T-helper 2 cell (primary cell): ENCODE measurements at places on chromosomes 3 and 15.

GRCh38 chr15:34325368-34325767, 12.2 kb downstream of the SLC12A6 start:
- no peak for DNase-seq

- DNase-seq: no peak
Observed at GRCh38 chr15:55742927-55743728, at the start of gene PRTG. Gene PRTG (minus strand): TSS chr15:55743152. CDS start chr15:55742931, 221 bp downstream.

GRCh38 chr3:21356402-21356801, 394.6 kb downstream of the ZNF385D start:
- no peak for DNase-seq

GRCh38 chr3:112561484-112561733, 353 bp downstream of the ATG3 start:
- DNase-seq: no peak

DNA sequence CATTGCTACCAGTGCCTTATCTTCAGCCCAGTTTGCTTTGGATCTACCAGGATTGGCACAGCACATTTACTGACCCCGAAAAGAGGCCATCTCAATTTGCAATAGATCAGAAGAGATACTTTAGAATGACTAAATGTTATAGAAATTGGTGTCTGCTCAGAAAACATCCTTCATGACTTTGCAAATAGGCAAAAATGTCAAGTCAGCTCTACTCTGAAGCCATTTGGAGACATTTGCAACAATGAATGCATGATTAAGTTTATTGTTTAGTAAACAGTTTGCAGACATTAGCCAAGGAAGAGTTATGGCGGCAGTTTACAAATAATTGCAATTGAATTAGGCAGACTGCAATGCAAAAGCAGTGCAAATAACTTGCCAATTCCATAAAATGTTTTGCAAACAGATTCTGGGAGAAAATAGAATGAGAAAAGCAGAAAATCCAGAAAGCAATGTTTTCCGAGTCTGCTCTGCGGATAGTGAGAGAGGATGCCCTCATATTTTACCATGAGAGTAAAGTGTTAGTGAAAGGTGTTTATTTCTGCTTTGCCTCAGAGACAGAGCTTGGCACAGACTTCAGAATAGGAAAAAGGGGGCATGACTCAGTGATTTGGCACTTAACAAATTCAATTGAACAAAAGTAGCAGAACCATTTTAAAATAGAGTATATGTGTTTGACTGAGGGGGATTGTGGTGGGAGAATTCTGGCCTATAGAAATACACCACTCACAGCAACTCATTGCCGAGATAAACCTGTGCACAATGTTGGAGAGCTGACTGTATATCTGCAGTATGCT, 334.9 kb upstream of the NR2F2 start:
- DNase-seq: no peak

- DNase-seq: no peak
Observed at GRCh38 chr15:70575231-70576226, 187.8 kb downstream of the UACA start.

GRCh38 chr15:26771578-26772153, 1.2 kb downstream of the GABRB3 start:
- DNase-seq: no peak

DNA sequence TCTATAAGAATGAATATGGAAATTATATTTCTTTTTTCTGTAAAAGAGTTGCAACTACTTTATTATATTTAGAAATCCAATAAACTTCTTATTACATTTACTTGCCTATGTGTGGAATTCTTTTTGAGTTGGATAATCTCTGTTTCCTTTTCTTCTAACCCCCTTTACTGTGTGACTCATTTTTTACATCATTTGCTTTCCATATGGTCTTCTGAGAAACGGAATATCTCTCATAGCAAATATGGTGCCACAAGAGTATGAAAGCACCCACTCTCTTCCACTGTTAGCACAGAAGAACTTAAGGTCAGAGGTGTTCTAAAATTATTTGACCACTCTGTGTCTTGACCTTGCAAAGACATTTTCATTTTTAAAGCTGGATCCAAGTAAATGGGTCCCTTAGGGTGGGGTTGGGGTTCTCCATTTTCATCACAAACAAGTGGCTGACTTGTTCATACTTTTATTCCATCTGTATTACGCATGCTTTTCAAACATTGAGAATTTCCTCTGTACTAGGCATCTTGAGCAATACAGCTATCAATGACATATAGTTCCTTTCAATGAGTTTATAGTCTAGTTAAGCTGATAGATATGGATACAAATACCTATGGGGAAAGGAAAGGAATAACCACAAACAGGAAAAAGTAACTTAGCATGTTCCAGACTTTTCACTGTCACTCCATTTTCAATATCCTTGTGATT, 281.1 kb upstream of the TPRG1 start:
- no peak for DNase-seq

GRCh38 chr3:111571907-111572460, 23.2 kb downstream of the ZBED2 start:
- DNase-seq: no peak

DNA sequence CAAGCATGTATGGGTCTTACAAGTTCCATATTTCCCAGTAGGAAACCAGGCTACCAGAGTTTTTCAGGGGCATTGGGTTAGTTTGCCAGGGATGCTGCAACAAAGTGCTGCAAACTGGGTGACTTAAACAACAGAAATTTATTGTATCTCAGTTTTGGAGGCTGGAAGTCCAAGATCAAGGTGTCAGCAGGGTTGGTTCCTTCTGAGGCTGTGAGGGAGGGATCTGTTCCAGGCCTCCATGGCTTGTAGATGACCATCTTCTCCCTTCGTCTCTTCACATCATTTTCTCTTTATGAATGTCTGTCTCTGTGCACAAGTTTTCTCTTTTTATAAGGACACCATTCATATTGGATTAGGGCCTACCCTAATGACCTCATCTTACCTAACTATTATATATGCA, 114.7 kb downstream of the LRRC28 start:
- DNase-seq: no peak

GRCh38 chr3:133977568-133977967, 52.2 kb downstream of the SLCO2A1 start:
- DNase-seq: no peak

GRCh38 chr3:178947738-178948137, 123.9 kb downstream of the ZMAT3 start:
- DNase-seq: no peak

DNA sequence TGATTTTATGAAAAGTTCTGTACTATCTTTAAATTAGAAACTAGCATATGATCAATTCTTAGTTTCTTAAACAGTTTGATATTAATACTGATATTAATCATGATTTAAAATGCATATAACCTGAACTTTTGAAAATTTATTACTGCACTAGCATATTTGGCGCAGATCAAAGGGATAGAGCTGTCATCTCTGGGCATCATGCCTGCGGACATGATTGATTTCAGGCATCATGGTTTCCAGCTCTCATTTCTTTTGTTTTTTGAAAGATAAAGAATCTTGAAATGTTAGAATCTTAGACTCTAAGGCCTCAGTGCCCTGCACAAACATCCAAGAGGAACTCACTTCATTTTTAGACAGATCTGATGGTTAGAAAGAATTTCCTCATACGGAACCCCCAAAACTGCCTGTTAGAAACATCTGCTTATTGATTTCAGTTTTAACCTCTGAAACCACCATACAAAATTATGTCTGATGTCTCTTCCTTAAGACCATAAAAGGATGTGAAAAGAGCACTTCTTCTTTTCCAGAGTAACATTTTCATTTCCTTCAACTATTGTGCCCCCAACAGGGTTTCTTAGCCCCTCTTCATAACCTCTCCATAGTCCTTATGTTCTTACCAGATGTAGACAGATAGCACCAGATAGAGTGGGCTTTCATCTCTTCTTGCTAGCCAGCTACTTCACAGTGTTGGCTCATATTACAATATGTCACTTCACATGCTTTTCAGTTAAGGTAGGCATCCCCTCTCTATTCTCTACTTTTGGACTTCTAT, 110.8 kb downstream of the BBX start:
- DNase-seq: no peak

DNA sequence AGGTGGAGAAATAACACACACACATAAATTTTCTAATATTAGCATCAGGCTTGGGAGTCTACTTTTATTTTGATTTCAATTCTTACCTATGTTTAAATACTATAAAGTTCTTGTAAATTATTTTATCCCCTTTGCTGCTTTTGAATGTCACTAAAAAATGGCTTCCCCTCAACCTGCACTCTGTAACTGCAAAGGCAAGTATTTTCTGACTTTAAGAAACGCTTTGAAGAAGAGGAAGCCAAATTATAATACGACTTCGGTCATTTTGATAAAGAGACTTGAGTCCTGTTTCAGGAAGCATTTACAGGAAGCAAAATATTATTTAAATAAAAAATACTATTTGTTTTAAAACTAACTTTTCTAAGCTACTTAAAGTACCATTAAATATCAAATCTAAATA, 627.7 kb upstream of the AGTR1 start:
- no peak for DNase-seq

GRCh38 chr3:42906070-42906847, at the start of gene ZNF662:
Gene ZNF662 (plus strand): TSS chr3:42906142. CDS start chr3:42908115, 1,973 bp downstream.
- DNase-seq: no peak

GRCh38 chr15:90742087-90742486, 24.9 kb downstream of the BLM start:
- DNase-seq: no peak

GRCh38 chr3:166461626-166462025, 624.4 kb upstream of the BCHE start:
- DNase-seq: no peak

GRCh38 chr15:86038491-86038890, 41.2 kb upstream of the AGBL1 start:
- no peak for DNase-seq

- no peak for DNase-seq
Observed at GRCh38 chr3:14454639-14455310, 52.4 kb downstream of the SLC6A6 start.

GRCh38 chr3:54374214-54374852, 252.0 kb downstream of the CACNA2D3 start:
- DNase-seq: no peak

GRCh38 chr3:105259496-105259895, 107.2 kb upstream of the ALCAM start:
- no peak for DNase-seq

- no peak for DNase-seq
Observed at GRCh38 chr15:82832601-82833361, 23.4 kb downstream of the WHAMM start.

DNA sequence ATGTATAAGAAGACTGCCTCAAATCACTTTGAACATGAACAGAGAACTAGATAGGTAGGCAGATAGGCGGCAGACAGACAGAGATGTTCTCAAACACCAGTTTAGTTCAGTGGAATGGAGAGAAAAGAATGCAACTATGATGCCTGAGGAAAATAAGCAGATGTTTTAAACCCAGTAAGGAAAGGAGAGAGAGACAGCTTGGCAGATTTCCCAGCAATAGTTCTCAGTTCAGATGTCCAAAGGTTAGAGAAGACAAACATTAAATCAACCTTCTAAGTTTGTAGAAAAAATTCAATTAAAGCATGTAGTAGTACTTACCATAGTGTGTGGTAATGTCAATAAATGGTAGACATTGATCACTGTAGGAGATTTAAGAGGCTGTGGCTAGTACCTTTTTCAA, 209.6 kb upstream of the PFN2 start:
- no peak for DNase-seq

DNA sequence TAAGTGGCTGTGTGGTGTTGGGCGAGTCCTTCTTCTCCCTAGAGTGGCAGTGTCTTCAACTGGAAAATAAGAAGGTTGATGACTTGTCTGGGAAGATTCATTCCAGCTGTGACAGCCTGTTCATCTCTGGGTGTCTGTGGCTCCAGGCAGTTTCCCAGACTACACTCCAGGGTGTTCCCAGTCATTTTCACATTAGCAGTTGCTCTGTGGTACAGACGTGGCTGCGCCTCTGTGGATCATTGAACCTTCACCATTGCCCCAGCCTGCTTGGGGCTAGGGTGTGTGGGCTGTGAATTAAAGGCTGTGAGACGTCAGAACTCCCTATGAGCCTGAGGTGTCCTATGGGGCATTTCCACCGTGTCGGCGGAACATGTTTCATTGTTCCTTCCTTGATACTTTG, 239.6 kb upstream of the NR2E3 start:
- no peak for DNase-seq

GRCh38 chr3:186807231-186807630, 949 bp upstream of the RFC4 start:
- no peak for DNase-seq
